ENCODE measurements at places on chromosomes 11 and 22.

DNA sequence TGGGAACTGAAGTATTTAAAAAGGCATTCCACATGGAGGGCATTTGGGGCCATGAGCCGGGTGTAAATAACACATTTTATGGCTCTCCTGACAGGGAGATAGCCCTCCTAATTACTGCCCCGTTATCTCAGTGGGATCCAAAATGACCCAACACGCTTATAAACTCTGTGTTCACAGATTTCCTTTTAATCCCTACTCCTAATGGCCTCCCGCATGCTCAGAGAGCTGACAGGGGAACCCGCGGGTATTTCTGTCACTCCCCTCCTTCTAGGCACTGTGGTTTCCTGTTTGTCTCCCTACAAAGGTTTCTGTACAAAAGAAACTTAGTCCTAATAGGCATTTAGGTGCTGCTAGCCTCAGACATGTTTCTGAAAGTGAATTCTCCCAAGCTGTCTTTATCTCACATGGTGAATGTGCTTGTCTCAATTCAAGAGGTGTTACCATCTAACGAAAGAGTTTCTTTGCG, 202.8 kb upstream of the SEZ6L start:
- no peak for DNase-seq

- no peak for DNase-seq
Observed at GRCh38 chr11:130431801-130432200, 3.4 kb upstream of the ADAMTS8 start.

DNA sequence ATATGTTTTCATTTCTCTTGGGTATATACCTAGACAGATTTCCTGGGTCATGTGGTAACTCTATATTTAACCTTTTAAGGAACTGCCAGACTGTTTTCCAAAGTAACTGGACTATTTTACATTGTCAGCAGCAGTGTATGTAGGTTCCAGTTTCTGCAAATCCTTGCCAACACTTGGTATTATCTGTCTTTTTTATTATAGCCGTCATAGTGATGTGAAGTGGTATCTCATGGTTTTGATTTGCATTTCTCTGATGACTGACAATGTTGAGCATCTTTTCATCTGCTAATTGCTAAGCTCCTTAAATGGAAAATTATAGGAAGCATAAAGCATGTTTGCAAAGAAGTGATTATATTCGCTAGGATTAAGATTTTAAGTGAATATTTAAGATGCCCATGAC, 13.9 kb downstream of the NNMT start:
- DNase-seq, result no peak

GRCh38 chr11:65218446-65218845, 36.7 kb downstream of the CAPN1 start:
- DNase-seq, result no peak

DNA sequence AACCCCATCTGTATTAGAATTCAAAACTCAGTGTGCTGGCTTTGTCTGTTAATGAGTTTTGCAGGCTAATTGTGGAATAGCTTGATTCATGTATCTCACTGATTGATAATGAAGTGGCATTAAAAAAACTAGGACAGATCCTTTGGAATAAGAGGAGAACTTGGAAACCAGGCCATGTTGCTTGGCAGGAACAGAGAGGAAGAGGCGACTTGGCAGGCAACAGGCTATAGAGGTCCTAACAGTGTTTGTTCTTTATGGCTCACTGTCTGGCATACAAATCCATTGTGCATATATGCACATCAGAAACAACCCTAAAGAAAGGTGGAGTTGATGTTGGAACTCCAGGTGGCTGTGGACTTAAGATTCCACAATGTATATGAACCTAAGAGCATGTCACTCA, 17.4 kb upstream of the OR9I1 start:
- no peak for DNase-seq

GRCh38 chr11:64763526-64764039, 3.8 kb upstream of the PYGM start:
- no peak for DNase-seq

- no peak for DNase-seq
Observed at GRCh38 chr22:34798605-34799004, 267.4 kb upstream of the ISX start.

DNA sequence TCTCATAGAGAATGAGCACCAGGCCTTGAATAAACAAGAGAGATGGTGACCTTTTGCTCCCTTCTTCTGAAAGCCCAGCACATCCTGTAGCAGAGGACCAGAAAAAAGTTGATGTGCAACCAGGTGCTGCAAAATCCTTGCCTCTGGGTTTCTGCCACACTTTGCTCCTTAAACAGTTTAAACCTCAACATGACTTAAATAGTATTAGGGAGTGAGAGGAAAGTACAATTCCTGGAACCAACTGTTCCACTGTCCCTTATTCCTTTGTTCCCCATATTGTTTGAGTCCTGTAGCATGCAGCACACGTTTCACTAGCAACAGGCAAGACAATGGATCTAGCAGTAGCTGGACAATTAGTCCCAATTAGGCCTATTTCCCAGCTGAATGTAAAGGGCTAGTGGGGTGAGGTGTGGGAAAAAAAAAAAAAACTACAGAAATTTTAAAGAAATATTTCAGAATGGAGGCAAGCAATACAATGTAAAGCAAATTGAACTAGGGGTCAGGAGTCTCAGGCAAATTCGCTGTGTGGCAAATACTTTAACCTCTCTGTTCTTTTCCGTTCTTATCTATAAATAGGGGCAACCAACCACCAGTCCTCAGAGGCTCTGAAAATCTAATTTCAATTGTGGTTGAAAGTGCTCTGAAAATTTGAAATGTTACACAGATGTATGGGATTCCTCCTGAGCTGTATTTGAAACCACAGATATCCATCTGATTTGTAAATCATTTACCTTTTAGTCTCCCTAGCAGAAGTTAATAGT, 6.6 kb downstream of the MPPED2 start:
- no peak for DNase-seq

GRCh38 chr11:118497831-118498230, 29.4 kb upstream of the TTC36 start:
- no peak for DNase-seq

DNA sequence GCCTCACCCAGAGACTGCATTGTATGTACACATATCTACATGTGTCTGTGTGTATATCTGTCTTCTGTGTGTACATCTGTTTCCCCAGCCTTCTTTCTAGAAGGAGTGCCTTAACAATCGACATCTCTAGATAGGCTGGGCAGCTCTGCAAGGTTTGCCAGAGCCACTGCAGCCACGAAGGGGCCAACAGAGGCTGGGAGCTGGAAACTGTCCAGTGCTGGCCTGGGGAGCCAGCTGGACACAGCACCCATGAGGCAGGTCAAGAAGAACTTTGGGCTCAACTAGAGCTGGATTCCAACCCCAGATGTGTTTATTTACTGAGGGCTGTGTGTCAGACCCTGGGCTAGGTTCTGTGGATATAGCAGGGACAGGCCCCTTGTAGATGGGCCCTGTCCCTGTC, 3.3 kb downstream of the SGSM1 start:
- DNase-seq, result no peak

DNA sequence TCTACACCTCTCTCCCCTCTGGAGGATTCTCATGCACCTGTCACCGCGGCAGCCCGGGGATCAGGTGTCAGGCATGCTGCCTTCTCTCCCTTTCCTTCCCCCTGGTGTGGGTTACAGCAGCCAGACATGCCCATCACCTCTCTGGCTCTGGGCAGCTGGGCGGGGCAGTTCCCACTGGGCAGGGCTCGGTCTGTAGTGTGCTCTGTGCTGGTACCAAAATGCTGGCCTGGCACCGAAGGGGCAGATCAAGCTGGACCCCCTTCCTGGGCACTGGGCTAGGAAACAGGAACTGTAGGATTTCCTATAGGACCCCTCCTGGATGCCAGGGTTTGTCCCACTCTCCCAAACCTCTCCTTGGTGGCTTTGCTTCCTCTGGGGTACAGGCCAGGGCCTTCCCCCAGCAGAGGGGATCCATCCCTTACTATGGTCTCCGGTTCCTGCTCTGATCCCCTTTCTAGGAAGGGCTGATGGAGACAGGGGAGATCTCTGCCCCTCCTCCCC, 821 bp downstream of the GAL3ST1 start:
- DNase-seq, result no peak

DNA sequence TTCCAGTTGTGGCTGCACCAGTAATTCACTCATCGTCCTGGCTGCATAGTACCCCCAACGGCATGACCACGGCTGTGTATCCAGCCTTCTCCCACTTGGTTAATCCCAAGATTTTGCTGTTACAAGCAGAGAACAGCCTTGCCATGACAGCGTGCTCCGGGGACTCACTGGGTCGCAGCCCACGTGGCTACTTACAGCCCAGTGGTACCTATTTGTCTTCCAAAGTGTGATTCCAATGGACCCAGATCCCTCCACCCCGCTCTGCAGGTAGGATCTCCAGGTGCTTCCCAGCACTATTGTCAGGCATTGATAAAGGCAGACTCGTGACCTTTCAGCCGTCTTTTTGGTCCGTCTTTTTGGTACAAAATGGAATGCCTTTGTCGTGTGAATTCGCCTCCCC, 119.0 kb upstream of the FGF3 start:
- no peak for DNase-seq

- peak; percentile 35 for DNase-seq
Observed at GRCh38 chr11:12893787-12894672, 115.1 kb upstream of the RASSF10 start.

DNA sequence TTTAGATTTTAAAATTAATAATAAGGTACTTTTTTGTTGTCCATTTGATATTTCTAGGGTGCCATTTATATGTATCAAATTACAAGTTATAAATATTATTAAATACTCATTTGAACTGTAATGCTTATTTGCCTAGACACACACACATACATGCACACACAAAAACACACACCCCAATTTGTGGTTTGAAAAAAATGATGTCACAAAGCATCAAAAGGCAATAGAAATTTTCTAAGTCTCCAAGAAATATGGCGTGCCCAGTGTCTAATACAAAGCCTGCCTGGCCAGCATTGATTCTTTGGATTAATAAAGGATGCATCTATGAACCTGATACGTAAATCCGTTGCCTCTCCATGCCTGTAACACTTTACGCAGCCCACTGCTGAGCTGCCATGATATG, 252.8 kb upstream of the BLID start:
- no peak for DNase-seq

DNA sequence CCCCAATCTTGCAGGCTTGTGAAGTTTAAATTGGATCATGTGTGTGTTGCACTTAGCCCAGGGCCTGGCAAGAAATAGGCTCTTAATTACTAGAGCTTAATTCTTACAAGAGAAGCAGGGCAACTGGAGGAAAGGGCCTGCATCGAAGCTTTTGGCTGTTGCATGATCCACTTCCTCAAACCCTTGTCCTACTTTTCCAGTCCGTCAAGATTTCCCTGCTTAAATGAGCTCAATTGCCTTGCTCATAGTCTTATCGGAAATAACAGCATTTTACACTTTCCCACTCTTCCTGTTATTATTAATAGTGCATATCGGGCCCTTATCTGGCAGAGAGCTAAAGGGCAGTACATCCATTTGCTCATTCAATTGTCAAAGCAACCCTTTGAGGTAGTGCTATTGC, 18.1 kb downstream of the DTX4 start:
- DNase-seq, result no peak

DNA sequence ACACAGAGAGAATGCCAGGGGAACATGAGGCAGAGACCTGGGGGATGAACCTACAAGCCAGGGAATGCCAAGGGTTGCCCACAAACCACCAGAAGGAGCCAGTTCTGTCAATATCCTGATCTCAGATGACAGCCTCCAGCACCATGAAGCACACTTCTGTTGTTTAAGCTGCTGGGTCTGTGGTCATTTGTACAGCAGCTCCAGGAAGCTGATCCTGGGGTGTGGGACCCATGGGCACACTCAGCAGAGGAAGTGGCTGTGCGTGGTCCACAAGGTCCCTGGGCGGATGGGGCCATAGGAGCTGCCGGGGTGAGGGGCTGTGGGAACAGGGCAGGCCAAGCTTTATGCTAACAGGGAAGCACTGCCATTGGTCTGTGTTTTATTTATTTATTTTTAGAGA, 12.1 kb downstream of the PPM1F start:
- DNase-seq, result no peak

GRCh38 chr11:9601037-9601875, 27.8 kb downstream of the WEE1 start:
- peak; percentile 28 for DNase-seq

DNA sequence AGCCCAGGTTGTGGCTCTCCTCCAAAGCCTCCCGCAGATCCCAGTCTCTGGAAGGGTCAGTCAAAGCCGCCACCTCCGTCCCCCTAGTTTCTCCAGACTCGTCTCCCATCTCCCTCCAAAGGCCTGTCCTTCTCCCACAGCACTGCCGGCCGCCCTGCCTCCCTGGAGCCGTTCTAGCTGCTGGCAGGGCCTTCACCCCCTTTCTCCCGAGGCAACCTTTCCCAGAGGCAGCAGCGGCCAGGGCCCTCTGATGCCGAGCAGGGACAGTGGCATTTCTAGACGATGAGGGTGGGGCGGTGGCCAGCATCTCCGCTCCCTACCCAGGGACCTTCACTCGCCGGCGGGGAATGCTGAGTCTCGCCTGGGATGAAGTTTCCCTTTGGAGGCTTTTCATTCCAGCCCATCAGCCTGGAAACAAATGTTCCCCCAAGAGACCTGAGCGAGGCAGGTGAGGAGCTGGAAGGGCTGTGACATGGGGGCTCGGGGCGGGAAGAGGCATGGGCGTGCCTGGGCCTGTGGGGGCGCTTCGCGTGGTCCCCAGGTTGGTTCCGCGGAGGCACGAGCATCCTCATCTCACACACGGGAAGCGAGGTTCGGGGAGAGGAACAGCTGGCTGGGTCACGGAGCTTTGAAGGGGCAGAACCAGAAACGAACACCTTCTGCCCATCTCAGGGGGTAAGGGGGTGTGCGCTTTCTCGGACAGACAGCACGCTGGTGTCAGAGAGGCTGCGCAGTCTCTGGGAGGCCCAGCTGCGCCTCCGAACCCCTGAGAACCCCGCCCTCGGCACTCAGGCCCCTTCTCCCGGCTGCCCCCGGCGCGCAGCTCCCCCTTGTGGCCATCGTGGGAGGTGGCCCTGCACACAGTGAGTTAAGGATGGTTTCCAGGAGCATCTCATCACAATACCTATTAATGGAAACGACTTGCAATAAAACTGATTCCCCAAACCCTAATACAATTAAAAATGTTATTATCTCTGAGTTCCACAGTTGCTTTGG, 18.1 kb upstream of the KLHL35 start:
- DNase-seq, result no peak

DNA sequence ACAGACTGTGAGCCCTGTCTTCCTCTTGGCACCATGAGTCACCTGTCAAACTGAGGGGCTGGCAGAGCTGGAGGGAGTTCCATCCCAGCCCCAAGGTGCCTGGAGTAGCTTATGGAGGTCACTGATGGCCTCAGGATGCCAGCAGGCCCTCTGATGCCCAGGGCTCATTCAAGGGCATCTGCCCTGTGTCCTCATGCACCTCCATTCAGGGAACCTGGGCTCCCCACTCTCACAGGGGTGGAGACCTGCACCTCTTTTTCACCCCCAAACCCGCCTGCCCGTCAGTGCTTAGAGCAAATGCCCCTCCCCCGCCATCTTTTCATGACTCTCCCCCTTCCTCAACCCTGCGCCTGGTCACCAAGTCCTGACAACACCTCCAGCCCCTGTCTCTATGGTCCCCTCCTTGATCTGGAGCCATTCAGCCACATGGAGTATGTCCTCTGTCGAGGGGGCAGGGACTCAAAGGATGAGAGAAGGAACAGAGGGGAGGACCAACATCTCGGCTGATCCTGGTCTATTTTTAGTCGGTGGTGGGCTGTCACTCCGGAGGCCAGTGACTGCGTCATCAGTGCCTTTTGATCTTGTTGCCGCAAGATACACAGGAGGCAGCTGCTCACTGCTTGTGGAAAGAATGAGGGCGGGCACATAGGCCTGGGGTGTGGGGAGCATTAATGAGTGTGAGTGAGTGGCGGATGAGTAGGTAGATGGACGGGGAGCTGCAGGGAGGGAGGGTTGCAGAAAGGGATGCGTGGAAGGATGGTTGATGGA, 72.2 kb downstream of the CDKN1C start:
- no peak for DNase-seq
